ENCODE measurements at places on chromosomes 5 and 9.
A peak's percentile ranks its signal among the peaks of the same experiment; 100 is the strongest.

DNA sequence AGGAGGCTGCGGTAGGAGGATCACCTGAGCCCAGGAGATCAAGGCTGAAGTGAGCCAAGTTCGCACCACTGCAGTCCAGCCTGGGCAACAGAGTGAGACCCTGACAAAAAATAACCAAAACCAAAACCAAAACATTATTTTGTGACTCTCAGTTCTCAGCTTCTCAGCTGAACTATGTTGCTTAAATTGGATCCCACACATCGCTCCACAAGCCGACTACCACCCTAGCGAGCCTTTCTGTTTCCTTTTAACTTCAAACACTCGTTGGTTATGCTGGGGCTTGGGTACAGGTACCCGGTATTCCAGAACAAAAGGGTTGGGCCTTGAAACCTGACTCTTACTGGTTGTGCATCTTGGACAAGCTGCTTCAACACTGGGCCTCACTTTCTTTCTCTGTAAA, 3.8 kb upstream of the PTGS1 start:
- no peak for DNase-seq

GRCh38 chr9:110308633-110309038, 29.0 kb downstream of the TXNDC8 start:
- no peak for DNase-seq

DNA sequence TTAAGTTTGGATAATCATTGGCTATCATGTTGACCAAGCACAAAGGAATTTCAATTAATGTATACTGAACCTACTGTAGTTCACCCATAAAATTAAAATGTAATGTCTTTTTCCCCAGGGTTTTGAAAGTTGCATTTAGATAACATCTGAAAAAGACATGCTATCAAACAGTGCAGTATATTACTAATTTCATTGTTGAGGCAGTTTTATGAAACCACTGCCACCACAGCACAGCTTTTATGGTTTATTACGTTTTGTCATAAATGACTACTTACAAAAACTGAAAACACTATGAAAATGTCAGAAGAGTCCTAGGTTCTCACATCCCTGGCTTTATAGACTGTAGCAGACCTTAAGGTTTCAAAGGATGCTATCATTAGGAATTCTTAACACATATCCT, 32.0 kb upstream of the HAPLN1 start:
- no peak for DNase-seq

- DNase-seq, result no peak
Observed at GRCh38 chr5:107778647-107779046, 107.9 kb upstream of the EFNA5 start.

GRCh38 chr5:35263266-35263877, 33.1 kb upstream of the PRLR start:
- DNase-seq, result no peak

- DNase-seq, result no peak
Observed at GRCh38 chr5:107539726-107540330, 130.9 kb downstream of the EFNA5 start.

GRCh38 chr5:84589926-84590325, 205.2 kb upstream of the EDIL3 start:
- no peak for DNase-seq

- no peak for DNase-seq
Observed at GRCh38 chr5:150036513-150036912, 36.0 kb downstream of the HMGXB3 start.

GRCh38 chr5:93874491-93874890, 133.1 kb upstream of the POU5F2 start:
- no peak for DNase-seq

DNA sequence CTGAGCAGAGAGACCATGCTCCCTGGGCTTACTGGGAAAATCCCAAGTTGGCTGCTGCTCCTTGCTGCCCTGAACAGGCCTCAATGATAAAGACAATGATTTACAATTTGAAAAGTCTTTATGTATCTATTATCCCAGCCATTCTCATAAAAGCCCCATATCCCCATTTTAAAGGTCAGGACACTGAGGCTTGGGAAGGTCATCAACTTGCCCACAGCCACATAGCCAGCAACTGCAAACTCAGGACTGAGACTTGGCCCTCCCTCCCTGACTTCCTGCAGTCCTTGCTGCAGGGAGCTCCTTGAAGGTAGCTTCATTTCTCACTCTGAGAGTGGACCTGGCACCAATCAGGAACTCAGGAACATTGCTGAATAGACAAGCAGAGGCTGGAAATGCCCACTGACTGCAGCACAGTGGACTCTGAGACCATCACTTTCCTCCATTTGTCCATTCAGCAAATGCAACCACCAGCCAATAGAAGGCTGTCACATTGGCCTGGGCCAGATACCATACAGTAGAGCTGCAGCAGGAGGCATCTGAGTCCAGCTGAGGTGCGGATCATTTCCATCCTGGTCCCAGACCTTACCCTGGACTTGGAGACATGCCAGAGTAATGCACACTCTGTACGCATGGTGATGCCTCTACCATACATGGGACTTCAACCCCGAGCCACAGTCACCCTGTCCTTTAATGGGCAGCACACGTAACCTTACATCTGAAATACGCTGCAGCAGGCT, 18.3 kb downstream of the TNIP1 start:
- DNase-seq, result no peak

GRCh38 chr5:77707791-77708190, 68.3 kb downstream of the TBCA start:
- no peak for DNase-seq

- DNase-seq, result peak; percentile 55
Observed at GRCh38 chr9:121538221-121538620, 38.6 kb upstream of the GGTA1 start.

DNA sequence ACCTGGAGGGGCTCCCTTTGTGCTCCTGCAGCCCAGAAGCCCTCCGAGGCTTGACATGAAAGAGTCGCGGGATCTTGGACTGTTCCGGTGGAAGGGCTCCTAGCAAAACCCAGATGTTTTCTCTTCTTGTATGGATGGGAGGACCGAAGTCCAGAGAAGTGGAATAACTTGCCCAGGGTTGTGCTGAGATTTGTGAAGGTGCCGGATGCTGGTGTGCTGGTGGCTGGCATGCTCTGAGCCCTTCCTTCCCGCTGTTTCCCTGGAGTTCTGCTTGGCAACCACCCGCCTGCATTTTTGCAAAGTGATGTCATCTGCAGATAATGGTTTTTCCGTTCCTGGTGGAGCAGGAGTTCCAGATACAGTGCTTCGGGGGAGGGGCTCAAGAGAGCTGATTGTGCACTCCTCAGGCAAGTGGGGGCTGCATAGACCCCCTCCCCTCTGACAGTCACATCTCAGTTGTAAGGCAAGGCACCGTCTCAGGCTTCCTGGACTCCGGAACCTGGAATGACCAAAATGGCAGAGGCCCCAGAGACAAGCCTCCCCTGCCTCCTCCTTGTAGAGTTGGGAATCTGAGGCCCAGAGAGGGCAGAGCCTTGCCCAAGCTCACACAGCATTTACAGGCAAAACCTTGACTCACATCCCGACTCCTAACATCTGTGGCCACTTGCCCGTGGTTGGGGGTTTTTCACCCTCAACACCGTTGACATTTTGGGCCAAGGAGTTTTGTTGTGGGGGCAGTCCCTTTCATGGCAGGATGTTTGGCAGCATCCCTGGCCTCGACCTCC, 157.0 kb downstream of the RGS3 start:
- DNase-seq, result no peak

- DNase-seq, result peak; percentile 25
Observed at GRCh38 chr5:40585537-40586267, 94.0 kb upstream of the PTGER4 start.

- DNase-seq, result no peak
Observed at GRCh38 chr5:14357441-14357840, 214.3 kb downstream of the TRIO start.

GRCh38 chr9:16062542-16063240, 509.8 kb downstream of the CCDC171 start:
- no peak for DNase-seq

GRCh38 chr9:74951725-74952151, 974 bp downstream of the C9orf40 start:
- peak; percentile 66 for DNase-seq

GRCh38 chr5:103218164-103218563, 40.4 kb upstream of the MACIR start:
- DNase-seq, result no peak

DNA sequence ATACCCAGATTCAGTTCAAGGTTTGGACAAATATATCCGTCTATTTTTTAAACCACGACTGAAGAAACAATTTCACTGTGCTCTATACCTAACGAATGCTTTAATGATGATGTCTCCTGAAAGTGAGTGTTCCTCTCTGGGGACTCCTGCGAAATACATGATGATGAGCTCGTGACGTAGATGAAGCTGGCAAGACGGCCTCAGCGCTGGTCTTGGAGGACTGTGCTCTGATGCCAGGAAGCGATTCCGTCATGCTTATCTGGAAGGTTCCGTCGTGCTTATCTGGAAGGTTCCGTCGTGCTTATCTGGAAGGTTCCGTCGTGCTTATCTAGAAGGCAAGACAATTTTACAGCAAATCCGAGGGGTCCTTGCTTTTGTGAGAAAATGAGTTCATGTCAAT, 250.8 kb upstream of the IRX2 start:
- no peak for DNase-seq

- no peak for DNase-seq
Observed at GRCh38 chr5:166695326-166695725, 1596.1 kb upstream of the WWC1 start.

GRCh38 chr5:158953929-158954534, 145.7 kb downstream of the EBF1 start:
- peak; percentile 3 for DNase-seq

DNA sequence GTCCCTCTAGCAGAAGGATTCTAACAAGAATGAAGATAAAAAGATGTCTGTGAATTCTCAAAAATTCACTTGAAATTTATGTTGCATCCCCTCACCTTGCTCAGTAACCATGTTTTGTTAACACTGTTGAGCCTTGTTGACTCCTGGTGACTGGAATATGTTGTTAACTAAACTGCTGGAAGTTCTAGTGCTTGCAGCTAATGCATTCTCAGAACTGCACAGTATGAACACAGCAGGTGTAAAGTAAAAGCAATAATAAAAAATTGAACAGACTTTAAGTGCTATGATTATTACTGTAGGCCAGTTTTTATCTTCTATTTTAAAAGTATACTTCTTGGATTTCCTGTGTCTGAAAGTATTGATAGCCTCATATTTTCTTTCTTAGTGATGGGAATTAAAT, 388.7 kb upstream of the PTPRD start:
- no peak for DNase-seq

DNA sequence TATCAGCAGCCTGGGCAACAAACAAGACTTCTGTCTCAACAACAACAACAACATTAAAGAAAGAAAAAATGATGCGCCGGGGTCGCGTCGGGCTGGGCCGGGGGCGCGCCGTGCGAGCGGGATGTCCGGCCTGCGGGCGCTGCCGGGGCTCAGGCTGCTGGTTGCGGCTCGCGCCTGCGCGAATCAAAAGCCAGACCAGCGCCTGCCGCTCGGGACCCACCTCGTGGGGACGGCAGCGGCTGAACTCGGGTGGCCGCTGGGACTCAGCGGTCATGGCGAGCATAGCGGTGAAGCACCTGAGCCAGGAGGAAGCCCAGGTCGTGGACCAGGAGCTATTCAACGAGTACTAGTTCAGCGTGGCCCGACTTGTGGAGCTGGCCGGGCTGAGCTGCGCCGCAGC, 11.9 kb upstream of the NHP2 start:
- DNase-seq, result no peak

GRCh38 chr9:114371343-114371944, 16.3 kb downstream of the AKNA start:
- DNase-seq, result no peak

GRCh38 chr9:34651321-34651720, 664 bp upstream of the IL11RA start:
- DNase-seq, result no peak

- peak; percentile 19 for DNase-seq
Observed at GRCh38 chr5:40089269-40089668, 590.4 kb upstream of the PTGER4 start.

- DNase-seq, result no peak
Observed at GRCh38 chr5:59600153-59600552, 293.4 kb downstream of the PDE4D start.

DNA sequence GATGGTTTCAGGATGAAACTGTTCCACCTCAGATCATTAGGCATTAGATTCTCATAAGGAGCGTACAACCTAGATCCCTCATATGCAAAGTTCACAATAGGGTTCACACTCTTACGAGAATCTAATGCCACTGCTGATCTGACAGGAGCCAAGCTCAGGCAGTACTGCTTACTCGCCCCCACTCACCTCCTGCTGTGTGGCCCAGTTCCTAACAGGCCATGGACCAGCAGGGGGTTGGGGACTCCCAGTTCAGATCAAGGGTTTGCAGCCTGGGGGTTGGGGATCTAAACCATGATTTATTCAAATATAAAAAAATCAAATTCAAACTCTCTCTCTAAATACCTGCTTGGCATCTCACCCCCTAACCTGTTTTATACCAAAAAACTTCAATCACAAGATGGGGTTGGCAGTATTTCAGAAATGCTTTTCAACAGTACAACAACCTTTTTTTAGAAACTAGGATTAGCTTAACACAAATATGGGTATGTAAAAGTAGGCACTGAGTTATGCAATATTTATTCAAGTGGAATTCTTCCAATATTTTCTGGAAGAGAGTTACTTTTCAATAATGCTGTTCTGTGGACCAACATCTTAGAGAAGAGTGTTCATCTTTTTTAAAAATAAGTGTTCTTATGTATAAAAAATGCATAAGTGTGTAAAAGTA, 30.1 kb upstream of the SLC12A2 start:
- no peak for DNase-seq

DNA sequence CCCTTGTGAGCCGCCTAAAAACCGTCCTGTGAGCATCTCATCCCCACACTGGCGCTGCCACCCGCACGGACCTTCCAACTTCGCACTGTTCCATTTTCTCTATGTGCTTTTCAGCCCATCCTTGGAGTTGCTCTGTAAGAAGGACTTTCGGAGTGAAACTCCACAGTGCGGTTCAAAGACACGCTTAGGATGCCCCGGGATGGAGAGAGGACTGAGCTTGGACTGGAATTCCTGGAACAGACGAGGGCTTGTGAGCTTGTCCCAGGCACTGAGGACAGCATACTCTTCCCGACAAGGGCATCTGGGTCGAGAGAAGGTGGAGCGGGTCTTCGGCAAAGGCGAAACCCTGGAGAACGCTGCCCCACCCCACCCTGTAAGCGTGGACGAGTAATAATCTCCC, 187.8 kb downstream of the MEF2C start:
- DNase-seq, result no peak

DNA sequence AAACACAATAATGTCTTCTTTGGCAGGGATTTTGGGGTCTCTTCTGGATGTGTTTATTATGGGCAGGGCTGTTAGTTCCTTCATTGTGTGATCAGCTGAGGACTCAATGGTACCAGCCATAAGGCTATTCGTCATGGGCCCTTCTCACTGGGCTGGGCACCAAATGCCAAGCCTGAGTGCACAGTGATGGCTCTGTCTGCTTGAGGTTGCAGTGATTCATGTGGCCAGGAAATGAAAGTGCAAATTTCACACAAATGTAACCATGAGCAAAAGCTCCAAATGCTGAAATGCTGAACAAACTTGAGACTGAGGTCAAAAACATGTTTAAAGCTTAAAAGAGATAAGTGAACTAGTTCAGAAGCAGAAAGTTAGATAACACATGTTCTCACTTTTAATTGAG, 191.0 kb downstream of the TARS1 start:
- DNase-seq, result no peak
